ENCODE measurements at places on chromosomes 4 and X.

DNA sequence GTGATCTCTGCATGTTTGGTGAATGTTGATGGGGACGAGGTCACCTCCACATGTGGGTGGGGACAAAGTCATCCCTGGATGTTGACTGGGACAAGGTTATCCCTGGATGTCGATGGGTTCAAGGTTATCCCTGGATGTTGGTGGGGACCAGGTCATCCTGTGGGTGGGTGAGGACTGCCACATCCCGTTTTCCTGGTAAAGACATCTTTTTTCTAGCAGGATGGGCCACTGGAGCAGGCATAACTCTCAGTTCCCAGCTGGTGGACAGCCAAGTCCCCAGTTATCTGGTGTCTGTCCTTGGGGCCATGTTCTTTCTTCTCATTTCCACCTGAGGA lies 28.3 kb upstream of the PLCXD1 start:
- DNase-seq = no peak

GRCh38 chrX:10538831-10539230 lies 81.6 kb downstream of the MID1 start:
- DNase-seq = no peak

DNA sequence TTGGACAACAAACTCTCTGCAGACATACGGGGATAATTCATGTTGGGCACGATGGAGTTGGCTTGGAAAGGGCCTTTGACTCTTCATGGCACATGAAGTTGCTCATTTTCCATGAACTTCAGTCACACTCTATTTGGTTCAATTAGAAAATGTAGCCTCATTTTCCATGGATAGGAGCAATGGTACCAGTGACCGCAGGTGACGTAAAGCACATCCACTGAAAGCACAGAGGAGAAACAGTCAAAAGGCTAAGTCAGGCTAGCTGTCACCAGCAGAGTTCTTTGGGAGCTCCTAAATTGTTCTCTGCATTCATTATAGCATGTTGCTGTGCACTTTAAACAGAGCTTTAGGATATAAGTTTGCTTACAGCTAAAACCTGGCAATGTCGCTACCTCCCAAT lies 39.9 kb upstream of the MAP3K15 start:
- DNase-seq = no peak

- no peak for DNase-seq
These were observed 9.5 kb downstream of the IDS start for GRCh38 chrX:149495573-149496071.

GRCh38 chr4:84673475-84674240 lies 90.7 kb downstream of the CDS1 start:
- DNase-seq = peak; percentile 76

DNA sequence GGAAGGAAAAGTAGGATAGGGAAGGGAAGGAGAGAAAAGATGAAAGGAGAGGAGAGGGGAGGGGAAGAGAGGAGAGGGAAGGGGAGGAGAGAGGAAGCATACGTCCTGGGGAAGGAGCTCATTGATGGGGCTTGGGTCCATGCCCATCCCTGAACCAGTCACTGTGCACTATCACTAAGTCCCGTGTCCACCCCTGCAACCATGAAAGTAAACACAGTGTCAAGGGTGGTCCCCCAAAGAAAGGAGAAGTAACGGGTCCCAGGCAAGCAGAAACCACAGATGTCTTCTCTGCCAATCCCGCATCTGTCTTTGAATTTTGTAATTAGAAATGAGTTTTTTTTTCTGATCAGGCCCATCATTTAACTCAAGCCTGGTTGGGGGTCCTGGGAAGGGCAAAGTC lies 55.2 kb downstream of the LGI2 start:
- DNase-seq = no peak

GRCh38 chrX:52852110-52852860 lies 15.6 kb downstream of the XAGE3 start:
- no peak for DNase-seq

GRCh38 chrX:130715299-130715698 lies 187.7 kb downstream of the ENOX2 start:
- DNase-seq = no peak

DNA sequence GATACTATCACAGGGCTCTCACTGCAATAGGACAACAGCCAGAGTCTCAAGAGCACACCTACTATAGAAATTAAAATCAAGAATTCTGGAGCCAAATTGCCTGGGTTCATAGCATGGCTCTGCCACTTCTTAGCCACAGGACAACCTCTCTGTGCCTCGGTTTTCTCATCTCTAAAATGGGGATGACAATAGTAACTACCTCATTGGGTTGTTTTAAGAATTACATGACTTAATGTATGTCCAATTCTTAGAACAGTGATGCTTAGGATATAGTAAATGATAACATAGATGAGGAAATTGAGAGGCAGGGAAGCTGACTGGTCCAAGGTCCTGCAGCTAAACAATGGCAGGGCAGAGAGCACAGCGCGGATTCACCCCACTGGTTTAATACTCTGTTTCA lies 11.0 kb upstream of the ODAPH start:
- DNase-seq = no peak

Measured in fibroblast of the conjunctiva (primary cell).